ENCODE measurements at places on chromosomes 4 and X. TPM values are rescaled to one million over a fixed set of nuclear protein-coding genes. Genes with fewer than 3 reads are reported as not detected.

DNA sequence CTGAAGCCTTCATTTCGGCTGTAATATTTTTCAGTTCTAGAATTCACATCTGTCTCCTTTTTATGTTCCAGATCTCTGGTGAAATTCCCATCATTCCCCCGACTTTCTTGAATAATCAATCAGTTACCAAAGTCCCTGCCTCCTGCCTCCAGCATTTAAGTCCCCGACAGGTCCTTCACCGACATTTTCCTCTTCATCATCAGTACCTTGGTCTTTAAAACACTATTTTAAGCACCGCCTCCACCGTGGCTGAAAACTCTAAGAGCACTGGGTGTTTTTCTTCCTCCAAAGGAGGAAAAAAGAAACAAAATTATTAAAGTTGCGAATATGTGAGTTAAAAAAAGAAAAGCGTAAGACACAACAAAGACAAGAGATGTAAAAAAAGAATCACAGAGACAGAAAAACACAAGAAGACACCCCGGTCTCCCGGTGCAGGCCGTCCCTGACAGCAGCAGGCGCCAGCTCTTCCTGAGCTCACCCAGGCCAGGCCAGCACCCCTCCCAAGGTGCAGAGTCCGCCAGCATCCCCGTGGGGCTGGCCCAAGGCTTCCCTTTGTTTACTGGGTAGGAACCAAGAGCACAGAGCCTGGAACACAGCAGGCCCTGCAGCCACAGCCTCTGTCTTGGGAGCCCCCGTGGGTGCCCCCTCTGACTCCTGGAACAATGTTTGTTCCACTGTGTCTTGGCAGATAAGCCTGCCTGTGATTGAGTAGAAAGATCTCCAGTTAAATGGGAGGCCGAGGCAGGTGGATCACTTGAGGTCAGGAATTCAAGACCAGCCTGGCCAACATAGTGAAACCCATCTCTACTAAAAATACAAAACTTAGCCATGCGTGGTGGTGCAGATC is 49.3 kb upstream of the CPLX1 start:
- DNase-seq: no peak

DNA sequence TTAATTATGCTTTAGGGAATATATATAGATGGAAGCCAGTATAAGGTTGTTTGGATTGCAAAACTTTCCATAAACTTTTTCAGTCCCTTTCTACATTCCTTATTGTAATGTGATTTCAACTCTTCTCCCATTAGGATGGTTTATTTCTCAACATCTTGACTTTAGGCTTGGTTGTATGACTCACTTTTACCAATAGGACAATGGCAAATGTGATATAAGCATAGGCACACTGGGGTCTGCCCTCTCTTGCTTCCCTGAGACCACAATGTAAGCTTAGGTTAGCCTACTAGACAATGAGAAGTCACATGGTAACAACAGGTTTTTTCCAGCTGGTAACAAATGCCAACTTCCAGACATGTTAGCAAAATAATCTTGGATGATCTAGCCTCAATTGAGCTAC is 163.3 kb upstream of the RBPJ start:
- DNase-seq: no peak

DNA sequence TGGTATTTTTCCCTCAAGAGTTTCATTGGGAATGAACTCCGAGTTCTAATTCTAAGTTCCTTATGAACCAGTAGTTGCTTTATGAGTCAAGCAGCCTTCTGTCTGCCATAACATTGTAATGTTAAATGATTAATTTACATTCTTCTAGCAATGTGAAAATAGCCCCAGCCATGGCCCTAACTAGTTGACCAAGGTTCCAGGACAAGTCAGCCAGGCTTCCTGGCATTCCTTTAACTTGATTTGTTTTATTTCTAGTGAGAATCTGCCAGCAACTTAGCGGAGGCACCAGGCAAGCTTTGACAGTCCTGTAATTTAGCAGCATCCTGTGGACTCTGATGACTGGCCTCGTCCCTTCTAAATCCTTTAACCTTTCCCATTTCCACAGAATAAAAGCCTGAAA is 69.0 kb downstream of the GLRA2 start:
- no peak for DNase-seq

DNA sequence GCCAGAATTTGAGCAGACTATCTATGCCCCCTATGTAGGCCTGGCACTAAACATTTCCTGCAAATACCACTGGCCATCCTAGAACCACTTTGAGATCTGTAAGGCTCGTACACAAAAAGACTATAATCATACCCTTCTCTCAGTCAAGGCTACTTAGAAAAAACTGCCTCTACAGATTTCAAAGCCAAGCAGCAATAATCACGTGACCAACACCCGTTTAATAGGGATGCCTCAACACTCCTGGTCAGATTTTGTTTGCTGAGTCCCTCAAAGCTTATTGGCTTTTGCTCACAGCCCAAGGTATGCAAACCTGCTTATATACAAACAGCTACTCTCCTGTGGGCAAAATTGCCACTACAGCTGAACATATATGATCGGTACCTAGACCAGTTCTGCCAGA is 897 bp downstream of the COX7B2 start:
- DNase-seq: no peak

DNA sequence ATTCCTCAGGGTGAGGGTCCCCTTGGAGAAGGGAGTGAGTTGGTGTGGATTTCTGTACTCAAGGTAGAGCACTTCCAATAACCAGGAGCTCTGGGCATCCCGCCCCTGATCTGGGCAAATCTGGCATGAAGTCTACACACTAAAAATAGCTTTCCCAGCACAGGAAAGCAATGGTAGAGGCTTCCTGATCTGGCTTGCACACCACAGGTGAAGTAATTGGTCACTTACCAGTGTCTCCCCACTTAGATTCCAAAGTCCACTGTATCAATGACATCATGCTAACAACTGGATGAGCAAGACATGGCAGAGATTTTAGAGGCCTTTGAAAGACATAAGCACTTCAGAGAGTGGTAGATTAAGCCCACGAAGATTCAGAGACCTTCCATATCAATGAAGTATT is 17.8 kb upstream of the IDS start:
- DNase-seq: no peak

The MTHFD2L gene
- total RNA-seq: 8.5 TPM

DNA sequence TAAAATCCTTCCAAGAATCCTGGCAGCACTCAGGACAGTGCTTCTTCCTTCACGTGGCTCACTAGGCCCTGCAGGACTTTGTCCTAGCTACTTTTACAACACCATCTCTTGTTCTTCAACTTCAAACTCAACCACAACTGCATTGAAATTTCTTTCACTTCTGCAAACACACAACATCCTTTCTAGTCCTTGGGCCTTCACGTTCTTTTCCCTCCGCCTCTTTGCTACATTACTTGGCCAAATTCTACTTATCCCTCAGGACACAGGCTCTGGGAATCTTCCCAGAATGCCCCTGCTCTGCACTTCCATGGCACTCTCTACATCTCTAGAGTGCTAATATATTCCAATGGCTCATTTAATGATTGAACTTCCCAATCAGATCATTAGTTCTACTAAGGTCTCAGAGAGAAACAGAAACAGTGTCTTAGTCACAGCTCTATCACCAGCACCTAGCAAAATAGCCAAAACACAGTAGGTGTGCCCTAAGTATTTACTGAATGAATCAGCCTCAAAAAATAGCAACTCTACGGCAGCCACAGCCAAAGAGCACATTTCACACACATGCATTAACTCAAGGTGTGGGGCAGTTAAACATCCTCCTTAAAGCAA is 73.3 kb downstream of the MANBA start:
- DNase-seq: no peak

GRCh38 chr4:119873132-119873531 is 193.5 kb downstream of the MAD2L1 start:
- no peak for DNase-seq

The RASGEF1B gene
- 2.1 TPM for total RNA-seq

The UGT2A1 gene
- not detected for total RNA-seq

The PF4V1 gene
- not detected for total RNA-seq

DNA sequence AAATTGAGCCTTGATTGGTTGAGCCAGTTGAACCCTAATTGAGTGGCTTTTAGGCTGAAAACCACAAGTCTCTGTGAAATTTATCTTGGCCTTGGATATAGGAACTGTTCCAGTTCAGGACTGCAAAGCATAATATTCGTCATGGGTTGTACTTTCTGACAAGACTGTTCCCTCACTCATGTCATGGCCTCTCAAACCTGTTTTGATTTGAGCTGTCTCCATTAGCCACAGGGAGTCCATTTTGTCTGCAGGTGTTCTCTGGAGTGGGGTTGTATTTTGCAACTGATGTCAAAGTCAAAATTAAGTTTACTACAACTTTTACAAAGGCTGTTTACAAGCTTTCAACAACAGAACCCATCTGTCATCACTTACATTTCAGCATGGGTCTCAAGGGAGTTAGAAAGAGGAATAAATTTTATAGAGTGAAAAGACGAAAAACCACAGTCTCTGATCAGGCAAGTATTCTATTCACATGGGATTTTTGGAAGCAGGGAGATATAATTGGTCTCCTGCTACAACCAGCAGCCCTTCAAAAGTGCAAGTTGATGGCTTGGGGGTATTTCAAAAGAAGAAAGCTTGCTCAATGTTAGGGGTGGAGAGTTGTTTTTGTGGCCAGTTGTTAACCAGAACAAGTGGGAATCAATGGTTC is 1716.3 kb downstream of the C4orf33 start:
- DNase-seq: no peak

The HMX1 gene
- not detected for total RNA-seq

DNA sequence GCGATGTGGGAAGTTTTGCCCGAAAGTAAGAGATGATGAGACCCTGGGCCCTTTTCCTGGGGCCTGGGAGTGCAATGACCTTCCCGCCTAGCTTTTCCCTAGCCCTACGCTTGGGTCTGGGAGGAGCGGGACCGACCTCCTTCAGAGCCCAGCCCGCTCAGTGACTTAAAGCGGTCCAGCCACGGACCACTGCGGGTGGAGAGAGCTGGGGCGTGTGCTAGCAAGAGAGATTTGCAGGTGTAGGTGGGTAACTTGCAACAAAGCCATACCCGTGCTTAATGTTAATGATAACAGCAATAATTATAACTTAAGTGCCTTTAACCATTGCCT is 503 bp upstream of the PDE5A start:
- no peak for DNase-seq

The H2BW2 gene
- total RNA-seq: not detected

The METAP1 gene
- total RNA-seq: 75.8 TPM

GRCh38 chr4:119008761-119009160 is 120.1 kb downstream of the SYNPO2 start:
- DNase-seq: no peak

The TLR10 gene
- not detected for total RNA-seq

- DNase-seq: no peak
Observed at GRCh38 chr4:54017308-54017707, 47.1 kb downstream of the CHIC2 start.

- DNase-seq: no peak
Observed at GRCh38 chr4:2377241-2377640, 41.2 kb downstream of the ZFYVE28 start.

- no peak for DNase-seq
Observed at GRCh38 chr4:3338321-3338838, 45.6 kb downstream of the RGS12 start.

The PAGE5 gene
- total RNA-seq: not detected

GRCh38 chr4:144989306-144989705 is 108.7 kb downstream of the ANAPC10 start:
- DNase-seq: no peak

DNA sequence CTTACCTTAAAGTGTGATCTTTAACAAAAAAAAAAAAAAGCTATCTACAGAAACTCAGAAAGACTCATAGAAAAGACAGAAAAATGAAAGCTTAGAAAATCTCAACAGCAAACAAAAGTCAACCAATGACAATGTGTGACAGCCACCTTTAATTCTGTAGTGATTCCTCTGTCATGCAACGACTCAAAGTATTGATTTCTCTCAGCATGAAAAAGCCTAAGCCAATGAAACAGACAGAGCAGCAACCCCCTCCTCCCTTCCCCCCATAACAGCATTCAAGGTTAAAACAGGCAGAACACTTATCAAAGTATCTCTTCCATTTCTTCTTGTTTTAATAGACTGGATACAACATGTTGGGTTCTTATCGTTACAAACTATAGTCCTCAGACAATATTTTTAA is 112.5 kb downstream of the MAB21L2 start:
- DNase-seq: no peak

DNA sequence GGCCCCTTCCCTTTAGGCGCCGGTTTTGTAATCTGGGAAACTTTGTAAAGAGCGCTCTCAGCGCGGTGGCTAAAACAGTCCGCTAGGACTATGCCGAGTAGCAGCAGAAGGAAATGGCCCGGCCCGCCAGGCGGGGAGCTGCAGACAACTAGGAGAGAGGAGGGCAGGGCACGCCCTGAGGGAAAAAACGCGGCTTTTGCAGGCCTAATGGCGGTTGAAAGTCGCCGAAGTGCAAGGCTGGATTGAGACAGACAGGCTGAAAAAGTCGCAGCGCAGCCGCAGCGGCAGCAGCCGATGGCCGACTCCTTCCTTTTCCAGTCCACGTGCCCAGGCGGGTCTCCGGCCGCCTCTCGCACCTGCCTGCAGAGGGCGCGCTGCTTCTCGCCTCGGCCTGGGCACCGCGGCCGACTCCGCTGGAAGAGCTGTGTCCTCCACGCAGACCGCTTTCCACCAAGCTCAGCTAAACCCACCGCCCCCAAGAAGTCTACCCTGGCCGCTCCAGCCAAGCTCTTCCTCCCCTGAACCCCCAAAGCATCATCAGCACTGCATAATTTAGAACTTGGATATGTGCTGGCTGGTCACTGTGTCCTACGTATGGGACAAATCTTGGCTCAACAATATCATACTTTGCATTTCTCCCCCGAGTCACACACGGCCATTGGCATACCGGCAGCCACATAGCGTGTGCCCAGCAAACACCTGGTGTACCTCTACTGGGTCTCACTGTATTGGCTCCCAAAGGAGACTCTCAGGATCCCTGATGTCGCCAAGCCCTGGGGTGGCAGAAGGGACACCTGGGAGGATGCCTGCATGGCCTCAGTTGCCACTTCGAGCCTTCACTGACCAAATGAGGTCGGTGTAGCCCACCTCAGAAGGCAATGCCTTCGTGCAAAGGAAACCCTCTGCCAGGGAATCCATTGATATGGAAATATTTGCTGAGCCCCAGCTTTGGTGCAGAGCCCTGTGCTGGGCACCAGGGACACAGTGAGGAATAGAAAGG is 14.5 kb downstream of the SLC25A5 start:
- DNase-seq: peak; percentile 81

DNA sequence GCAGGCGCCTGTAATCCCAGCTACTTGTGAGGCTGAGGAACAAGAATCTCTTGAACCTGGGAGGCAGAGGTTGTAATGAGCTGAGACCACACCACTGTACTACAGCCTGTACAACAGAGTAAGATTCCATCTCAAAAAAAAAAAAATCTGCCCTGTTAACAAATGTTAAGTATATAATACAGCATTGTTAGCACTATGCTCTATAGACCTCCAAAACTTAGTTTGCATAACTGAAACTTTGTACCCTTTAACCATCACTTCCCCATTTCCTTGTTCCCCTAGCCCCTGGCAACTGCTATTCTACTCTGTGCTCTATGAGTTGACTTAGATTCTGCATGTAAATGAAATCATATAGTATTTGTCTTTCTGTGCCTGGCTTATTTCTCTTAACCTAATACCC is 76.7 kb downstream of the TAB3 start:
- DNase-seq: no peak

GRCh38 chrX:1182211-1182610 is 30.2 kb downstream of the CRLF2 start:
- no peak for DNase-seq
